ENCODE measurements at places on chromosomes 13 and 19.

- DNase-seq: peak; percentile 12
Observed at GRCh38 chr19:3274942-3275582, 50.6 kb downstream of the CELF5 start.

DNA sequence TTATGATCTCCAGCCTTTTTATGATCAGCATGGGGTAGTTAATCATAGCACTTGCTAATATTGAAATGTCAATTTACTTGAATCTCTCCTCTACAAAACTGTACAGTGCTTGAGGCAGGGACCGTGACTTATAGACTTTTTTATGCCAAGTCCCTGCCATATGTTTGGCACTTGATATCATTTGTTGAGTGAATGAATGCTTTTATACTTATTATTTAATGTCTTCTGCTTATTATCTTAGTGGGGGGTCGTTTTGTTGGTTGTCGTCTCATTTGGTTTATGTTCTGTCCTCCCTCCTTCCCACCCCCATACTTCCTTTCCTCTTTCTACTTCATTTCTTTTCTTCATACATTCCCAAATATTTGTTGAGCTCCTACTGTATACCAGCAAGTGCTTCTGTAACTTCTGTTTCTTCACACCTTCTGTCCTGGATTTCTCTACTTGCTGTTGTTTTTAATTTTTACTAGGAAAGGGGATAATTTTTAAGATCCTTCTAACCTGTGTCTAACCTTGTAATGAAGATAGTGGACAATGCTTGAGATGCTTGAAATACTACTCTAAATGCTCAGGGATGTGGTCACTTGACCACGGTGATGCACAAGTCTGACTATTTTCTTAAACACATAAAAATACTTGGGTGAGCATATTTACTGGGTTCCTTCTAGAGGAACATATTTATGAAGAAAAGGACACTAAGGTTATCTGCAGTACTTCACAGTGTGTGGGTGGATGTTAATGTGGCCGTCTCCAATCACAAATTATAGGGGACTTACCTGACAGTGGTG is 223.8 kb downstream of the TDRD3 start:
- no peak for DNase-seq

- DNase-seq: no peak
Observed at GRCh38 chr13:22235950-22236290, 565.0 kb downstream of the FGF9 start.

DNA sequence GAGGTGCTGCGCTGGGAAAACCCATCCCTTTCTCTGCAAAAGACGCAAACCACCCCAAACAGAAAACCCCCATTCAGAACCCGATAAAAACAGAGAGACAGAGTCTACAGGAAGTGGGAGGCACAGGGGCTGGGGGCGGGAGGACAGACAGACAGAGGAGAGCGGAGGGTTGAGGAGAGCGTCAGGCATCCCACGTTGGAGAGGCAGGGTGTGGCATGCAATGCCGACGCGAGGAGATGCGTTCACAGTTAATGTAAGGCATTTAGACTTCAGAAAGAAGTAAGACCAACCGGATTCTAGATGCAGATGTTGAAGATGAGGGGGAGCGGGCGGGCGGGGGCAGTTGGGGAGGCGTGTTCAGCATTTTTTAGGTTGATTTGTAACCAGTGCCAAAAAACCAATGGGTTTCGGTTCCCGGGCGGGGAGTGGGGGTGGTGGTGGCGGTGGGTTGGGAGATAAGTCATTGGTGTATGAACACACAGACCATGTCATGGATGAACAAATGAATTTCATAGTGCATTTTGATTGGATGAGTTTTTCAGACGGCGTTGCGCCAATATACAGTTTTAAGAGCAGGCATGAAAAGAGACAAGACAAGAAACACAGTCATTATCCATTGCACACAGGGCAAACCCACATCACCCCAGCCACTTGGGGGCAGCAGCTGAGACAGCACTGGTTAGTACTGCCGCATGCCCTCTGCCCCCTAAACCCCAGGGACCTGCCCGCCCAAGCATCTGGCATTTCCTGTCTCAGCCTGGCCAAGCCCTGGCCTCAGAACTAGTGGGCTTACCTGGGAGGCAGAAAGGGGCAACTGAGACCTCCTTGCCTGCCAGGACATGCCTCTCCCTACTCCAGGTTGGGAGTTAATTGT is 91.3 kb downstream of the IER2 start:
- DNase-seq: no peak

DNA sequence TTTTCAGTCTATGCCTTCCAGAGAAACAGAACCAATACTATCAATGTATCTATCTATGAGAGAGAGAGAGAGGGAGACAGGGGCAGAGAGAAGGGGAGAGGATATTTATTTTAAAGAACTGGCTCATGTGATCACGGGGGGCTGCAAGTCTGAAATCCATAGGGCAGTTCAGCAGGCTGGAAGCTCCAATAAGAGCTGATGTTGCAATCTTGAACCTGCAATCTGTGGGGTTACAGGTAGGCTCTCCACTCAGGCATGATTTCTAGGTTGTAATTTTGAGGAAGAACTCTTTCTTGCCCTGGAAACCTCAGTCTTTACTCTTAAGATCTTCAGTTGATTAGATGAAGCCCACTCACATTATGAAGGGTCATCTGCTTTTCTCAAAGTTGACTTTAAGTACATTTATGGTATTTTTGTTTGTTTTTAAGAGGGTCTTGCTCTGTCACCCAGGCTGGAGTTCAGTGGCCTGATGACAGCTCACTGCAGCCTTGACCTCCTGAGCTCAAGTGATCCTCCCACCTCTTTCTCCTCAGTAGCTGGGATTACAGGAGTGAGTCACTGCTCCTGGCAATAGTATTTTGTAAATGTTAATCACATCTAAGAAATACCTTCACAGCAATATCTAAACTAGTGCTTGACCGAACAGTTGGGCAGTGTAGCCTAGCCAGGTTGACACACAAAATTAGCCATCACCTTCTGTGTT is 376.4 kb downstream of the FGF9 start:
- no peak for DNase-seq

- DNase-seq: peak; percentile 81
Observed at GRCh38 chr19:18543814-18544475, 572 bp upstream of the FKBP8 start.

GRCh38 chr13:102970542-102970941 is 95.7 kb downstream of the SLC10A2 start:
- no peak for DNase-seq

GRCh38 chr19:16325161-16325527 is 518 bp downstream of the KLF2 start:
- peak; percentile 46 for DNase-seq

GRCh38 chr19:50969413-50969760 is at the start of gene KLK6:
TSS of gene KLK6 (minus strand) at chr19:50969591. CDS start at chr19:50968104, 1,487 bp downstream.
- DNase-seq: no peak

DNA sequence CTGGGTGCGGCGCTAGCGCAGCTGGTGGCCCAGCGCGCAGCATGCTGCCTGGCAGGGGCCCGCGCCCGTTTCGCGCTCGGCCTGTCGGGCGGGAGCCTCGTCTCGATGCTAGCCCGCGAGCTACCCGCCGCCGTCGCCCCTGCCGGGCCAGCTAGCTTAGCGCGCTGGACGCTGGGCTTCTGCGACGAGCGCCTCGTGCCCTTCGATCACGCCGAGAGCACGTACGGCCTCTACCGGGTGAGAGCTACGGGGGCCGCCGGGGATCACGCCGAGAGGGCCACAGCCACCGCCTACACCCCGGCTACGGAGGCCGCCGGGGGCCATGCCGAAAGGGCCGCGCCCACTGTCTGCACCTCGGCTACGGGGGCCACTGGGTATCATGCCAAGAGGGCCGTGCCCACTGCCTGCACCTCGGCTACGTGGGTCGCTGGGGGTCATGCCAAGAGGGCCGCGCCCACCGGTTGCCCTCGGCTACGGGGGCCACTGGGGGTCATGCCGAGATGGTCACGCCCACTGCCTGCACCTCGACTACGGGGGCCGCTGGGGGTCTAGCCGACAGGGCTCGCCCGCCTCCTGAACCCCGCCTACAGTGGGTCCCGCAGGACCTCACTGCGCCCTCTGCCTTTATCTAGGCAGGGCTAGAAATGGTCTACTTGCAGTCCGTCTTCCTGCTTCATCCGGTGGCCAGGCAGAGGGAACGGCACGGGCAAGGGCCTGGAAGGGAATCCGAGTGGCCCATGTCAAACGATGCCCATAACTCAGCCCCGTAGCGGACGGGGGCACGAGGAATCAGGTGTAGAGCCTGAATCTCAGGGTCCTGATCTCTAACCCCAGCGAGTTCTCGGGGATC is 500 bp downstream of the PGLS start:
- peak; percentile 75 for DNase-seq

GRCh38 chr13:89554801-89555200 is 1792.7 kb upstream of the MIR17HG start:
- DNase-seq: no peak

All from activated T-helper 1 cell treated with anti-CD3 and anti-CD28 coated beads, Interleukin-12 subunit alpha, Interleukin-12 subunit beta, Interleukin-2, Interleukin-4 antibody, amounts not matched to agents 30 ng/mL and 10 ng/mL and 1 ng/mL, durations not matched to agents 14 hours and 24 hours and 36 hours (primary cell).